ENCODE measurements at places on chromosomes 1 and 21. TPM values are rescaled to one million over a fixed set of nuclear protein-coding genes. Genes with fewer than 3 reads are reported as not detected.

Gene PRAMEF14
- not detected for total RNA-seq

Gene LCE1C
- total RNA-seq: not detected

Gene CCDC17
- 0.99 TPM for total RNA-seq

Gene MFSD2A
- 1.2 TPM for total RNA-seq

Gene SOAT1
- 31.1 TPM for total RNA-seq

Gene ZBTB17
- 54.3 TPM for total RNA-seq

Gene KIRREL1
- total RNA-seq: 83.0 TPM

Gene SYT11
- total RNA-seq: 30.3 TPM

Gene C1orf52
- 11.4 TPM for total RNA-seq

Gene GBP6
- total RNA-seq: under 0.01 TPM

Gene HES2
- 0.50 TPM for total RNA-seq

Gene CRYBG2
- not detected for total RNA-seq

Gene CAP1
- 270 TPM for total RNA-seq

Gene CACHD1
- 5.4 TPM for total RNA-seq

Gene PRDM16
- total RNA-seq: 1.8 TPM

Gene NR5A2
- total RNA-seq: not detected

Gene SLC44A3
- 9.7 TPM for total RNA-seq

Gene KCNJ15
- 1.5 TPM for total RNA-seq

Gene MYCL
- under 0.01 TPM for total RNA-seq

Gene ADAMTSL4
- total RNA-seq: 13.0 TPM

Gene RBM15
- 26.5 TPM for total RNA-seq

Gene DYNLT4
- 0.66 TPM for total RNA-seq

Gene B3GALT2
- total RNA-seq: 1.3 TPM

Gene GPR37L1
- total RNA-seq: not detected

Gene SYT14
- 0.99 TPM for total RNA-seq

Gene NEK2
- total RNA-seq: 0.26 TPM

Gene MTARC2
- 9.0 TPM for total RNA-seq

Gene APOBEC4
- total RNA-seq: not detected

Gene AIM2
- not detected for total RNA-seq

Gene GBP5
- under 0.01 TPM for total RNA-seq

Gene PRDX1
- 336 TPM for total RNA-seq

Gene TACSTD2
- 0.17 TPM for total RNA-seq

Gene FABP3
- 554 TPM for total RNA-seq

Gene OR2L13
- total RNA-seq: not detected

Gene SPATA45
- total RNA-seq: 0.51 TPM

Gene LIN9
- 2.8 TPM for total RNA-seq

Gene SRM
- 8.2 TPM for total RNA-seq

Gene SPRR2F
- total RNA-seq: not detected

Gene MRPL55
- total RNA-seq: 51.7 TPM

Gene TFAP2E
- 0.26 TPM for total RNA-seq

Gene C1QC
- total RNA-seq: not detected

Gene RPTN
- not detected for total RNA-seq

Gene ZBTB8OS
- total RNA-seq: 38.0 TPM

Gene RNF2
- 19.7 TPM for total RNA-seq

Gene AKR7A3
- total RNA-seq: 0.33 TPM

Gene KCNE2
- total RNA-seq: not detected

Gene CD244
- total RNA-seq: not detected

Gene CELSR2
- total RNA-seq: 3.5 TPM

Gene ATP1A4
- total RNA-seq: 0.26 TPM

Gene KRTAP27-1
- total RNA-seq: not detected

Gene PCP4
- not detected for total RNA-seq

Gene FCGR1A
- not detected for total RNA-seq

Gene LPGAT1
- 39.3 TPM for total RNA-seq

Gene PAPPA2
- 4.1 TPM for total RNA-seq

Data from fibroblast of lung (primary cell).